ENCODE measurements at places on chromosomes 2 and 18.

DNA sequence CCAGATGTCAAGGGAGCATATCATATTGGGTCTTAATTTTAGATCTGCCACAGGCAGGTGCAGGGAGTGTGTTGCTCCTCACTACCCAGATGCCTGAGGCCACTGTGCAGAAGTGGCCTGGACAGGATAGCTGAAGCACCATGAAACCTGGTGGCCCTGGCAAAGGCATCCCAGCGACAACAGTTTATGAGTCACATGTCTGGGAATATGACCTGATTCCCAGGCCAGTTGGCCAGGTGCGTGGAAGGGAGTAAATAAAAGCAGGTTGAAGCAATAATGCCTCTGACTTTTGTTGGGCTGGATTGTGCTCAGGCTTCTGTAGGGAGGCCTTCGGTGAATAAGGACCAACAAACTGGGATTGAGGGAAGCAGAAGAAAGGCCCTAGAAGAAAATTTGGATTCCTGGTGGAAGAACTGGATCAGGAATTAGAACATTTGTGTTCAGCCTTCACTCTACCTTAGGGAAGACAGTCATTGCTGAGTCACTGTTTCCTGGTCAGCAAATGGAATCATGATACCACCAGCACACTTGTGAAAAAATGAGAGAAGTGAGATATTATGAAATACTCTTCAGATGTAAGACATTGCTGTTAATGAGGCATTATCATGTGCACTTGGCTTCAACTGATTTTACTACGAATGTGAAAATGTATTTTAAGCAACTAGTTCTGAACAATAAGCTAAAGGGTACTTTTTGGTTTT, 78.4 kb upstream of the ZNF516 start:
- no peak for DNase-seq

- DNase-seq: no peak
Observed at GRCh38 chr2:191178806-191179514, 28.2 kb upstream of the STAT4 start.

- DNase-seq: no peak
Observed at GRCh38 chr18:29083545-29083944, 906.6 kb upstream of the CDH2 start.

DNA sequence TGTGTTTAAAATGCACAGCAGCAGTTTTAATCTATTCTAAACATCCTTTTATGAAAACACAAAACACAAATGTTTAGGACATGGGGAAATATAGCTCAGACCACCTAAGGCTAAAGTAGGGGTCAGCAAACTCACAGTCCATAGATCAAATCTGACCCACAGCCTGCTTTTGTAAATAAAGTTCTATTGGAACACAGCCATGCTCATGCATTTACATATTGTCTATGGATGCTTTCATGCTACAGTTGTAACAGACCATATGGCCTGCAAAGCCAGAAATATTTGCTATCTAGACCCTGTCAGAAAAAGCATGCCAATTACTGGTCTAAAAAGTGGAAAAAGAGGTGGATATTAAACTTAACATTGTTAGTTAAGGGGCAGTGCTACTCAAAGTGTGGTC, 1105.4 kb upstream of the KLHL29 start:
- DNase-seq: no peak

DNA sequence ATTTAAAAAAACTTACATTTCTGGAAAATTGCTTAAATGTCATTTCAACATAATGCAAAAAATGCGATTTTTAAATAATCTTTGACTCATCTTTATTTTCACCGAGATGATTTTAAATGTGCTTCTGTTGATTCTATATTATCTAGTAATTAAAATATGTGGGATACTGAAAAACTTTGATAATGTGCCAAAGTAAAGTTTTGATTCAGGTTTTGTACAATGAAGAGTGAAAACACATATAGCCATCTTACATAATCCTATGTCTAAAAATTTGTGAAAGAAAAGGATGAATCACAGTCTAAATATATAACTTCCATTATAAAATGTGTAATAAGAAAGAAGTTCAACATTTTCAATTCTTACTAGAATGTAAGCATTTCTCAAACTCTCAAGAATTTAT, 204.3 kb upstream of the ZC3H15 start:
- DNase-seq: no peak

DNA sequence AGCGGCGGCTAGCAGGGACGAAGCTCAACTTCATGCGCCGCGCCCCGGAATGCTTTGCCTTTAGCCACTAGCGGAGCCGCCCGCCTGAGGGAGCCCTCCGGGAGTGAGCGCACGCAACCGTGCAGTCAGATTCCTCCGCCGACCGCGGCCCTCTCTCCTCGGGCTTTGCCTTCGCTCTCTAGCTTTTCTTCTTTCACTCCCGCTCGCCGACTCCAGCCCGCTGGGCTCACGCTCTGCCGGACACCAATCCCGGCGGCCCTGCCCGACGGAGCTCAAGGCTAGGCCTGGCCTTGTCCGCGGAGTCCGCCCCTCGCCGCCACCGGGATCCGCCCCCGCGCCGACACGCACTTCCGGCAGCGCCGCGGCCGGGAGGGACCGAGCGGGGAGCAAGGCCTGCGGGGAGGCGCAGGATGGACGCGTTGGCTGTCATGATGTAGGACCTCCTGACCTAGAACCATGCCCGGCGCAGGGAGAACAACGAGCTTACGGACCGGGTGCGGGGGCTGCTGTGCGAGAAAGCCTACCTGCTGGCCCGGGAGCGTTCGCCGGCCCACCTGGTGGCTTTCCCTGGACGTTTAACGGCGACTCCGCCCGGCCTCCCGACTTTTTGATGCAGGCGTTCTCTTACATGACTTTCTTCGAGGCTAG, 40.8 kb upstream of the AKAIN1 start:
- peak; percentile 85 for DNase-seq

GRCh38 chr2:18749912-18750526, 160.7 kb upstream of the NT5C1B start:
- peak; percentile 51 for DNase-seq

DNA sequence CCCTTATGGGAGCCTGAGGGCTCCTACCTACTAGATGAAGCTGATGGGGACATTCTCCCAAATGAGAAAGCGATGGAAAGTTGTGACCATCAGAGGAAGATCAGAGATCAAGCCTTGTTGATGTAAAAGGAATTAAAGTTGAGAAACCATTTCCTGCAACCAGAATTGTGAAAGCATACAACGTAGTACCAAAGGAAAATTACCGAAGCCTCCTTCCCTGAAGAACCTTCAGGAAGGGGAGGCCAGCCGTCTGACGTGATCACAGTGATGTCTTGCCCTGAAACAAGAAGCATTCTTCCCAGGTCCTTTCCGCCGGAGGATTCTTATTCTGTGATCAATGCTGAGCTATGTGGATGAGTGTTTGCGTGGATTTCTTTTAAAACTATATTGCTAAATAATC, 211.6 kb upstream of the TNP1 start:
- no peak for DNase-seq

- peak; percentile 81 for DNase-seq
Observed at GRCh38 chr2:176122683-176123410, at the start of gene HOXD9. TSS of gene HOXD9 (plus strand) at chr2:176122719. CDS start at chr2:176122769, 50 bp downstream.

DNA sequence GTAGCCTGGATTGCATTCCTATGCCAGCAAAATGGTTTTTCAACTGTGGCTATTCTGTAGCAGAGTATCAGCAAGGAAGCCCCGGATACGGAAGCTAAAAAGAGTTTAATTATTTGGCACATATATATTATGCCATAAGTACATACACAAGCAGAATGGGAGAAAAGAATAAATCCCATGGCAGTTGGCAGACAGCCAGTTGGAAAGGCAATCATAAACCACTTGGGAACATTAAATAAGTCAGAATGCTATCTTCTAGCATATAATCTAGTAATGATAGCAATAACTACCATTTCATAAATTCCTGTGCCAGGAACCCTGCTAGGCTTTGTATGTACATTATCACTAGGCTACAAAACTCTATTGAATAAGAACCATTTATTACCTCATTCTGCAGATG, 26.0 kb downstream of the GALNT5 start:
- no peak for DNase-seq

- DNase-seq: no peak
Observed at GRCh38 chr2:23642516-23642915, 257.5 kb downstream of the KLHL29 start.

- no peak for DNase-seq
Observed at GRCh38 chr2:232431705-232432590, 24.0 kb upstream of the ALPI start.

GRCh38 chr2:207216457-207216856, 50.7 kb upstream of the KLF7 start:
- no peak for DNase-seq

DNA sequence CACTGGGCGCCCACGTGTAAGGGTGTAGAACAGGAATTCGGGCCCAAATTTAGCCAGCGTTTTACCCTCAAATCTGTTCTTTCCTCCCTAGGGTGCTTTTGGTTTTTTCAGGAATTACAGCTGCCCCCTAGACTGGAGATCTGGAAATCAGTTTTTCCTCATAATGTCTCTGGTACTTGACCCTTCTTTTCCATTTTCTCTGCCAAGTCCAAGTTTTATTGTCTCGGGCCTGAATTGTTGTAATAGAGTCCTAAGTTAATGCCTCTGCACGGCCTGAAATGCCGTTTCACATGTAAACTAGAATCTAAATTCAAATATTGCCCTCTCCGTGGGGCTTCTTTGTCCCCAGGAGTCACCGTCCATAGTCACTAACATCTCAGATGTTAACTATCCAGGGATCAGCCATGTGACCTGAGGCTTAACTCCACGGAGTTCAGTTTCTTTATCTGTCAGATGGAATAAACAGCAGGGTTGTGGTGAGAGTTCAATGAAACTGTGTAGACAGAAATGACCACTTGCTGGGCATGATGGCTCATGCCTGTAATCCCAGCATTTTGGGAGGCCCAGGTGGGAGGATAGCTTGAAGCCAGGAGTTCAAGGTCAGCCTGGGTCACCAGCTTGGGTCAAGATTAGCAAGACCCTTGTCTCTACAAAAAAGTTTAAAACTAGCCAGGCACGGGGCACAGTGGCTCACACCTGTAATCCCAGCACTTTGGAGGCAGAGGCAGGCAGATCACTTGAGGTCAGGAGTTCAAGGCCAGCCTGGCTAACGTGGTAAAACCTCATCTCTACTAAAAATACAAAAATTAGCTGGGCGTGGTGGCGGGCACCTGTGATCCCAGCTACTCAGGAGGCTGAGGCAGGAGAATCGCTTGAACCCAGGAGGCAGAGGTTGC, 12.7 kb upstream of the CABLES1 start:
- DNase-seq: no peak

DNA sequence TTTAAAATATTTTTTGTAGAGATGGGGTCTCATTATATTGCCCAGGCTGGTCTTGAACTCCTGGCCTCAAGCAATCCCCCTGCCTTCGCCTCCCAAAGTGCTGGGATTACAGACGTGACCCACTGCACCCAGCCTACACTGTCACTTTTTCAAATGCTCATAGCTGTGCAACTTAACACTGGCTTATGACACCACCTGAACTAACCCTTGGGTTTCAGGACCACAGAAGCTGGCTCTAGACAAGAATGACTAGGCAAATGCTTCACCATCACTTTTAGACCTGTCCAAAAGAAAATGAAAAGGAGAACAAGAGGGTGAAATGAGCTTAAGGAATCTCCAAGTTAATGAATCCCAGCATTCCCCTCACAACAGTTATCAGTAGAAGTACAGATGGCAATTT, 13.3 kb downstream of the ERCC3 start:
- DNase-seq: no peak

DNA sequence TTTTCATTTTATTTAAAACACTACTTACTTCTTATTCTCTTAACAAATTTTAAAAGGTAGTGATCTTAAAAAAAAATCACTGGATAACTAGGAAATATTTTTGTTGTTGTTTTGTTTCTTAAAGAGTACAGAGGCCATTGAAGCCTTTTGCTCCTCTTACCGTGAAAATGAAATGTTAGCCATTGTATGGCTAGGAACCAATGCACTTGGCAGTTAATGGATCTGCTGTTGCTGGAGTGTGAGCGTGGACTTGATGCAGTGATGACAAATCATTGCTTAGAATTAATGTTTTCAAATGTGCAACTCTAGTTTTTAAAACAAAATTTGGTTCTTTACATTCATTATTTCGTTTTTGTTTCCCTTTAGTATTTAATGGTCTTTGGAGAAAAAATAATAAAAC, 162.3 kb downstream of the HAUS1 start:
- DNase-seq: no peak

DNA sequence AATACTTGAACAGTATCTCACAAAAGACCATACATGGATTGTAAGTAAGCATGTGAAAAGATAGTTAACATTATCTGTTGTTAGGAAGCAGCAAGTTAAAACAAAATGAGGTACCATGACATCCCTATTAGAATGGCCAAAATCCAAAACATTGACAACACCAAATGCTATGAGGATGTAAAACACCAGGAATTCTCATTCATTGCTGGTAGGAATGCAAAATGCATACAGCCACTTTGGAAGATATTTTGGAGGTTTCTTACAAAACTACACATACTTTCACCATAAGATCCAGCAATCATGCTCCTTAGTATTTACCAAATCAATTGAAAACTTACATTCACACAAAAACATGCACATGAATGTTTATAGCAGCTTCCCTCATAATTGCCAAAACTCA, 30.9 kb upstream of the ICOS start:
- DNase-seq: no peak

DNA sequence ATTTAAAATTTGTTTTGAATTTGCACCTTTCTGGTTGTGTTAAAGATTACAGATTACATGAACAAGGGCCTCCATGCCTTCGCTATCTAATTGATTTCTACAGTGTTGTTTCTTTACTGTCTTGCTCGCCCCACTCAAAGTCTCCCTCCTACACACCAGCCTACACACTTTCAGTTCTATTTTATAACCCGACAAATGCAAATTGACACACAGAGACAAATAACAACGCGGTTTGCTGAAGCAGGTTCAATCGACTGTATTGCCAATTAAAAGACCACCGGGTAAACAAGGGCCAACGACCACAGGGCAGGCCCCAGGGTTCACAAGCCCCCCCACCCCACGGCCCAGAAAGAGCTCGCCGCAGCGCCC, 869 bp downstream of the STARD7 start:
- DNase-seq: no peak

GRCh38 chr2:113282747-113283533, 4.2 kb upstream of the PAX8 start:
- DNase-seq: peak; percentile 18

- DNase-seq: no peak
Observed at GRCh38 chr18:49961271-49961670, 147.9 kb upstream of the ACAA2 start.

DNA sequence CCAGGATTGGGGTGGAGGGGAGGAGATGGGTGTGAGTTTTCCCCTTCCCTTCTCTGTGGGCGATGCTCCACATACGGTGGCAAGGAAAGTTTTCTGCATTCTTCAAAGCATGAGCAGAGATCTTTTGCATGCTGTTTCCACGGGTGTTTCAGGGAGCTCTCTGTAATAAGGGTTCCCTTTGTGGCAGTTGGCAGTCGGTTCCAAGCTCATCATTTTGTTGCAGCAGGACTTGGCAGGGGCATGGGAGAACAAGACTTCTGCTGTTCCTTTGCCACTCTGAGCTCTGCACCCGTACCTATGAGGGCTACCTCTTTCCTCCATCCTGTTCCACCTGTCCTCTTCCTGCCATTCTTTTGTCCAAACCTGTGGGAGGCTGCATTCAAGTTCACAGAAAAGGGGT, 71.3 kb upstream of the SPRED2 start:
- no peak for DNase-seq

- DNase-seq: no peak
Observed at GRCh38 chr2:10215393-10215935, 87.2 kb upstream of the HPCAL1 start.

GRCh38 chr2:158975271-158975921, 7.0 kb downstream of the TANC1 start:
- no peak for DNase-seq

GRCh38 chr18:29087616-29088246, 910.8 kb upstream of the CDH2 start:
- DNase-seq: no peak

Measured in uterus (tissue), 4 donors.